ENCODE measurements at places on chromosomes 1 and 21. TPM values are rescaled to one million over a fixed set of nuclear protein-coding genes. Genes with fewer than 3 reads are reported as not detected.

Gene GOLT1A
- not detected for total RNA-seq

Gene NR5A2
- 0.11 TPM for total RNA-seq

Gene TMEM51
- total RNA-seq, result not detected

Gene EPHA10
- total RNA-seq, result not detected

Gene VSIG8
- not detected for total RNA-seq

Gene TTLL10
- not detected for total RNA-seq

Gene COL16A1
- total RNA-seq, result 1.6 TPM

Gene IGSF3
- 0.36 TPM for total RNA-seq

Gene CYP4X1
- total RNA-seq, result not detected

Gene GJA4
- 5.9 TPM for total RNA-seq

- no peak for DNase-seq
- H3K36me3 ChIP-seq, result no peaks in the 10 kb centered on the region
Observed at GRCh38 chr1:6490181-6491080, 1.0 kb downstream of the PLEKHG5 start.

DNA sequence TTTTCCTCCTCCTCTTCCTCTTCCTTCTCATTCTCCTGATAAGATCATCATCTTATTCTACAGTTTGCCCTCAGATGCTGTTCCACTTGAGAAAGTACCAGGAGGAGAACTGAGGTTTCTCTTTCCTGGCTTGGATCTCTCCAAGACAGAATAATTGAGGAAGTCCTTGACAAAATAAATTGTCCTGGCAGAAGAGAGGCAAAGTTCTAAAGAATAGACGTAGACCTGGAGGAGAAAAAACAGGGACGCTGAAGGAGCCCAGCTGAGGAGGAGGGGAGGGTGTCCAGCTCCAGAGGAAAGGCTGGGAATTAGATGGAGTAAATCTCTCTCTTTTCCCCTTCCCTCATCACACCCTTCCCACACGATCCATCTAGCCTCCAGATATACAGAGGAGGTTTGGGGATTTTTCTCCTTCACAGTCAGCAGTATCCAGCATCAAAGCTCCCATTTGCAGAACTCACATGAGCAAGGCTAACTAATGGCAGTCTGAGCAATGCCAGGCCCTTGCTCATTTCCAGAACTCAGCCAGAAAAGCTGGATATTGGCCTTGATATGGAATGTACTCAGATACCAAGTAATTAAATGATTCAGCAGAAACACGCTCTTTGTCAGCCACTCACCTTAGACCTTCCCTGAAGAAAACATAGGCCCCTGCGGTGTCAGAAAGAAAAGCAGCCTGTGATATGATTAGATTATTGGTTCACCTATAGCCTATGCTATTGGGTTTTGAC, 5.1 kb upstream of the GNG12 start:
- peaks cover 5% of the 10 kb centered on the region for H3K4me1 ChIP-seq
- DNase-seq, result no peak
- H3K4me3 ChIP-seq, result no peak overlapping the region
- H3K36me3 ChIP-seq, result no peaks in the 10 kb centered on the region

- H3K4me1 ChIP-seq, result no peaks in the 10 kb centered on the region
- no peak overlapping the region for H3K4me3 ChIP-seq
- no peak overlapping the region for H3K27ac ChIP-seq
- DNase-seq, result no peak
- H3K27me3 ChIP-seq, result peaks cover 27% of the 10 kb centered on the region
Observed at GRCh38 chr21:45354970-45355369, 50.0 kb upstream of the COL18A1 start.

DNA sequence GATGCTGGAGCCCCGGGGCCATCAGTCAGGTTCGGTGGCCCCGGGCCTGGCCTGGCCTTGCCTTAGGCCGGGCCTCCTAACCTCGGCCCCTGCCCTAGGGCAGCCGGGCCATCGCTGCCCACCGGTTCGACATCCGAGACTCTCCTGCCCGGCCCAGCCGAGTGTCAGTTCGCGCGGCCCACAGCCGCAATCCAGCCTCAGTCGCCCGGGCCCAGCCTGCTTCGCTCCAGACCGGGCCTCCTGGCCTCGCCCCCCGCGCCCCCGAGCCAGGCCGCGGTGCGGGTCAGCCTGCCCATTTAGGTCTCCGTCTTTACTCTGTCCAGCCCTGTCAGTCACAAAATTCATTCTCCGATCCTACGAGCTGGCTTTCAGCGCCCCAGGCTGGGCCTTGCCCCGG, 777 bp downstream of the LRRC41 start:
- peak; percentile 64 for DNase-seq
- peaks cover 33% of the 10 kb centered on the region for H3K4me1 ChIP-seq
- peaks cover 11% of the 10 kb centered on the region for H3K36me3 ChIP-seq

GRCh38 chr1:27858072-27858948, 14.0 kb upstream of the THEMIS2 start:
- H3K27ac ChIP-seq, result peak overlapping the region; percentile 71
- H3K4me3 ChIP-seq, result no peak overlapping the region
- DNase-seq, result peak; percentile 83
- no peaks in the 10 kb centered on the region for H3K36me3 ChIP-seq
- H3K4me1 ChIP-seq, result peaks cover 17% of the 10 kb centered on the region

- peak; percentile 87 for DNase-seq
- H3K36me3 ChIP-seq, result peaks cover 70% of the 10 kb centered on the region
- H3K27ac ChIP-seq, result no peak overlapping the region
- peak overlapping the region; percentile 84 for H3K4me3 ChIP-seq
- peaks cover 87% of the 10 kb centered on the region for H3K4me1 ChIP-seq
Observed at GRCh38 chr1:160665330-160666078, 18.7 kb upstream of the SLAMF1 start.

GRCh38 chr1:23577056-23578004, 18.0 kb upstream of the ID3 start:
- no peaks in the 10 kb centered on the region for H3K36me3 ChIP-seq
- H3K27ac ChIP-seq, result no peak overlapping the region
- H3K27me3 ChIP-seq, result no peaks in the 10 kb centered on the region
- H3K4me1 ChIP-seq, result no peaks in the 10 kb centered on the region

GRCh38 chr21:17045214-17045853, 467.5 kb upstream of the CXADR start:
- no peak for DNase-seq
- peaks cover 5% of the 10 kb centered on the region for H3K36me3 ChIP-seq
- no peaks in the 10 kb centered on the region for H3K4me1 ChIP-seq
- H3K27me3 ChIP-seq, result no peaks in the 10 kb centered on the region
- no peak overlapping the region for H3K27ac ChIP-seq

DNA sequence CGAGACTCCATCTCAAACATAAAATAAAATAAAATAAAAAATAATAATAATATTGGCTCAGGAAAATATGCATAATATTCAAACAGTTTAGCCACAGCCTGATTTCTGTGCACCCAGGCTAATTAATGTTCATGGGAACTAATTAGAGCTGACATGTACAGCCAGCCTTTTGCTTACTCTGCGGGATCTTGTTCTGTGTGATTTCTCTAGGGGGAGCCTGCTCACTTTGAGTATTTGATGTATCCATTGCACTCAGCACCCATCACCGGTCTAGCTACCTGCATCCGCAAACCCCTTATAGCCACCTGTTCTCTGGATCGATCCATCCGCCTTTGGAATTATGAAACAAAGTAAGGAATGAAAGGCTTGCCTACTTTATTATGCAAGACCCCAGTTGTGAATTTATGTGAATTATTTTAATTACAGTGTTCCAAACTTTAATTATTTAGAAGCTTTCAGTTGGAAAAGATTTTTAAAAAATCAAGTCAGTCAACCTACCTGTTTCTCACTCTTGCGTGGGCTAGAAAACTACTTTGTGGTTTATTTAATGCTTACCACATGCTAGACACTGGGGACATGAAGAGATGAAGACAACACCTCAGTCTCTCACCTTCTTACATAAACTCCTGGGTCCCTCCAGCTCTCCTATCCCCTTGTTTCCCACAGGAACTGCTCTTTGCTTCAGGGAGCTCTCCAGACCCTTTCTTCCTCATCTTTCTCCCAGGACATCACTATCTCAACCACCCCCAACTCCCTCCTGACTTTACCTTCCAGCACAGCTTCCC, 25.4 kb downstream of the CFAP57 start:
- H3K27ac ChIP-seq, result no peak overlapping the region
- no peak overlapping the region for H3K4me3 ChIP-seq
- no peaks in the 10 kb centered on the region for H3K4me1 ChIP-seq

GRCh38 chr1:157542676-157543075, 9.6 kb downstream of the FCRL5 start:
- H3K4me3 ChIP-seq, result no peak overlapping the region
- no peaks in the 10 kb centered on the region for H3K36me3 ChIP-seq
- no peaks in the 10 kb centered on the region for H3K4me1 ChIP-seq
- H3K27ac ChIP-seq, result no peak overlapping the region

GRCh38 chr1:7572654-7573152, 198.4 kb upstream of the VAMP3 start:
- H3K27me3 ChIP-seq, result peaks cover 5% of the 10 kb centered on the region
- no peak overlapping the region for H3K4me3 ChIP-seq
- H3K4me1 ChIP-seq, result no peaks in the 10 kb centered on the region
- DNase-seq, result no peak
- no peak overlapping the region for H3K27ac ChIP-seq
- no peaks in the 10 kb centered on the region for H3K36me3 ChIP-seq

- H3K36me3 ChIP-seq, result no peaks in the 10 kb centered on the region
- no peak overlapping the region for H3K4me3 ChIP-seq
- H3K27me3 ChIP-seq, result no peaks in the 10 kb centered on the region
Observed at GRCh38 chr1:207288315-207288714, 33.2 kb upstream of the CD55 start.

DNA sequence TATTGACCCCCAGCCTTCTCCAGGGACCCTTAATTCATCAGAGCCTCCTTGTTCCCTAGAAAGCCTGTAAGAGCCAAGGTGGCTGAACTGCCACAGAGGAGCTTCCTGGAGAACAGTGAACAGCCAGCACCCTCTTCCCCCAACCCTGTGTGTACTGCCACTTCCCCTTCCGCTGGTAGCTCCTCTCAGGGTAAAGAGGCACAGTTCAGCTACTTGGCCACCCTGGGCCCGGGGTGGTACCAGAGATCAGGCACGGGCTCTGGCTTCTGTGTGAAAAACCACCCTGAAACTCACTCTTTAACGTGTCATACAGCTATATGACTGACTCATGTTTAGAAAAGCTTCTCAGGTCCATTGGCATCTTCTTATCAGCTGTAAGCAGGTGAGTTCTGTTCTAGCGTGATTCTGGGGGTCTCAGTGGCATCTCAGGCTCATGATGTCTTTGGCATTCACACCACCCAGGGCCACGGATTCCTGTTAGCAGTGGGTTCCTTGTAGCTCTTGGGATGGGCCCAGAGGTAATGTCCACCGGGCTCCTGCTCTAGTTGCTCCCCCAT, 22.4 kb downstream of the ARMH1 start:
- H3K27me3 ChIP-seq, result no peaks in the 10 kb centered on the region
- DNase-seq, result peak; percentile 67
- H3K27ac ChIP-seq, result peak overlapping the region; percentile 92
- H3K4me1 ChIP-seq, result peaks cover 15% of the 10 kb centered on the region

GRCh38 chr1:217525773-217526490, 105.0 kb downstream of the GPATCH2 start:
- H3K36me3 ChIP-seq, result no peaks in the 10 kb centered on the region
- no peak overlapping the region for H3K27ac ChIP-seq
- H3K4me1 ChIP-seq, result no peaks in the 10 kb centered on the region
- no peaks in the 10 kb centered on the region for H3K27me3 ChIP-seq

- H3K36me3 ChIP-seq, result no peaks in the 10 kb centered on the region
- H3K4me1 ChIP-seq, result peaks cover 8% of the 10 kb centered on the region
- no peak for DNase-seq
- no peak within 1 kb of the TSS for H3K27ac ChIP-seq
- H3K27me3 ChIP-seq, result peaks cover 49% of the 10 kb centered on the region
- no peak within 1 kb of the TSS for H3K4me3 ChIP-seq
Observed at GRCh38 chr1:110070671-110071242, at the start of gene ALX3. Gene ALX3 (minus strand): TSS chr1:110070672. CDS start chr1:110070612, 60 bp downstream.

DNA sequence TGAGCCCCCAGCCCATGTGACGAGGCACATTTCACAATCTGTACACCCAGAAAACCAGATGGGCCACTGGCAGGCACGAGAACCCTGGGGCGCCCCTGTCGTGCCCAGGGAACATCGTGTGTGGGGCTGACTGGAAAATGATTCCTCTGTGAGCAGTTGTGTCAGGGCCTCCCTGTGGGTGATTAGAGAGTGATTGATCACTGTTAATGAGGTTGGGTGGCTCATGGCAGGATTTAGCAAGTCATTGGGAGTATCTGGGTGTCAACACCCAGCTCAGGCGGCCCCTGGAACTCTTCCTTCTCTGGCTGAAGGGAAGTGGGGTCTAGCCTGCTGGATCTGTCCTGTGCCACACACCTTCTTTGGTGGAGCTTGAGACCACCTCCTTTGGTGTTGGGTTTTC, 5.7 kb downstream of the GRHL3 start:
- no peak overlapping the region for H3K27ac ChIP-seq
- H3K4me3 ChIP-seq, result no peak overlapping the region
- H3K4me1 ChIP-seq, result peaks cover 27% of the 10 kb centered on the region
- H3K36me3 ChIP-seq, result no peaks in the 10 kb centered on the region

GRCh38 chr21:29130270-29130969, at the start of gene MAP3K7CL:
Gene MAP3K7CL (plus strand): TSS chr21:29130644. CDS start chr21:29133345, 2,701 bp downstream.
- no peaks in the 10 kb centered on the region for H3K27me3 ChIP-seq
- DNase-seq, result no peak
- H3K27ac ChIP-seq, result no peak within 1 kb of the TSS
- H3K4me3 ChIP-seq, result no peak within 1 kb of the TSS

- peak; percentile 45 for DNase-seq
- no peak overlapping the region for H3K27ac ChIP-seq
- H3K36me3 ChIP-seq, result no peaks in the 10 kb centered on the region
- no peaks in the 10 kb centered on the region for H3K4me1 ChIP-seq
- H3K27me3 ChIP-seq, result no peaks in the 10 kb centered on the region
- H3K4me3 ChIP-seq, result peak overlapping the region; percentile 38
Observed at GRCh38 chr1:3069491-3070308, 697 bp downstream of the PRDM16 start.

GRCh38 chr1:60637651-60638050, 444.7 kb upstream of the NFIA start:
- no peaks in the 10 kb centered on the region for H3K36me3 ChIP-seq
- H3K4me3 ChIP-seq, result no peak overlapping the region
- no peak overlapping the region for H3K27ac ChIP-seq
- no peak for DNase-seq
- no peaks in the 10 kb centered on the region for H3K27me3 ChIP-seq

GRCh38 chr1:27299385-27300271, 22.3 kb upstream of the TMEM222 start:
- no peaks in the 10 kb centered on the region for H3K4me1 ChIP-seq
- H3K4me3 ChIP-seq, result no peak overlapping the region
- H3K27ac ChIP-seq, result no peak overlapping the region
- H3K36me3 ChIP-seq, result no peaks in the 10 kb centered on the region

- no peak for DNase-seq
- H3K36me3 ChIP-seq, result no peaks in the 10 kb centered on the region
- peaks cover 21% of the 10 kb centered on the region for H3K27me3 ChIP-seq
Observed at GRCh38 chr1:53477651-53478501, 18.7 kb downstream of the DMRTB1 start.

DNA sequence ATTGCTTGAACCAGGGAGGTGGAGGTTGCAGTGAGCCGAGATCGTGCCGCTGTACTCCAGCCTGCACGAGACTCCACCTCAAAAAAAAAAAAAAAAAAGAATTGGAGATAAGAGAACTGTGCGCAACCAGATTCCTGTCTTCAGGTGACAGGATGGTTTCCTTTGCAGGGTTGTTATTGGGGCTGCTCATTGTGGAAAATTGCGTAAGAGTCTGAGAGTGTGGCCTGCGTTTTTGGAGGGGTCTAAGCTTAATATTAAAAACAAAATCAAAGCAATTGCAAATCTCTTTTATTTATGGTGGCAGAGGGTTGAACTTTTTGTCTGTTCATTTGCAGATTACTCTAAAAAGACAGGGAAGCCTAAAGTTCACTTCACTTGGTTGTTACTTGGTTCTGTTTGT, 36.0 kb upstream of the BCAR3 start:
- no peaks in the 10 kb centered on the region for H3K27me3 ChIP-seq
- peaks cover 20% of the 10 kb centered on the region for H3K4me1 ChIP-seq
- no peak for DNase-seq
- H3K4me3 ChIP-seq, result no peak overlapping the region

GRCh38 chr1:24266398-24266941, 52.7 kb upstream of the GRHL3 start:
- peaks cover 9% of the 10 kb centered on the region for H3K36me3 ChIP-seq
- H3K27ac ChIP-seq, result no peak overlapping the region
- peaks cover 34% of the 10 kb centered on the region for H3K27me3 ChIP-seq
- H3K4me3 ChIP-seq, result no peak overlapping the region
